ENCODE measurements at places on chromosomes 13 and 19.

- no peak for DNase-seq
These were observed 134.2 kb upstream of the PEG3 start for GRCh38 chr19:56974556-56975207.

DNA sequence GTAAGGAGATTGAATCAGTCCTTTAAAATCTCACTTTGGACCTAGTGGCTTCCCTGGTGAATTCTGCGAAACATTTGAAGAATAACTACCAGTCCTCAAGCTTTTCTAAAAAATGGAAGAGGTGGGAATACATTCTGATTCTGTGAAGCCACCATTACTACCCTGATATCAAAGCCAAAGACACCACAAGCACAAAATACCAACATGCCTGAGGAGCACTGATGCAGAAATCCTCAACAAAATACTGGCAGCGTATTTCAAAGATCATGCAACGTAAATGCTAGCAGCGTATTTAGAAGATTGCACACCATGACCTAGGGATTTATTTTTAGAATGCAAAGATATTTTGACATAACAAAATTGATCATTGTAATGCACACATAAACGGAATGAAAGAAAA lies 14.4 kb downstream of the ATP4B start:
- no peak for DNase-seq

DNA sequence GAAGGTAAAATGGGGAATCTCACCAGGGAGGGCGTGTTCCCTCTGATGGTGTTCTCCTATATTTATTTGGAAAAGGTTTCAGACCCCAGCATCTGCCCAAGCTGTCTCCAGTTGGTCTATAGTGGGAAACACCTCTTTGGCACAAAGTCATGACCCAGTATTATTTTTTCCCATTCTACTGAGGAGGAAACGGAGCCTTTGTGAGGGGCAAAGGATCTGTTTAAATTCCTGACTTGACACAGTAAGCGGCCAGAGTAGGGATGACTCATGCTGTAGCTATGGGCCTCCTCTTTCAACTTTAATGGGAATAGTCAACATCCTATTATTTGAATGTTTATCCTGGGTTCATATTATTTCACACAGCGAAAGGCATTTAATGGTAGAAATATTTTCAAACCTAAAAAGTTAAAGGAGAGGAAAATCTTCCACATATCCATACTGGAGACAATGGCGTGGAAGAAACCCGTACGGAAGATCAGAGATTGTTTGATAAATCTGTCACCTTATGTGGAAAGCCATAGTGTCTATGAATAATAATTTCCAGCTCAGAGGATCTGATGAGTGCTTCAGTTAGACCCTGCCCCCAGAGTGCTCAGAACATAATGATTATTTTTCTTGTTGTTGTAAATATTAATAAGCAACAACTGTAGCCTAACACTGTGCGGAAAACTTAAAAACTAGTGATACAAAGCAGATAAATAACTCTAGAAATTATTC lies 126.0 kb downstream of the FOXO1 start:
- no peak for DNase-seq

DNA sequence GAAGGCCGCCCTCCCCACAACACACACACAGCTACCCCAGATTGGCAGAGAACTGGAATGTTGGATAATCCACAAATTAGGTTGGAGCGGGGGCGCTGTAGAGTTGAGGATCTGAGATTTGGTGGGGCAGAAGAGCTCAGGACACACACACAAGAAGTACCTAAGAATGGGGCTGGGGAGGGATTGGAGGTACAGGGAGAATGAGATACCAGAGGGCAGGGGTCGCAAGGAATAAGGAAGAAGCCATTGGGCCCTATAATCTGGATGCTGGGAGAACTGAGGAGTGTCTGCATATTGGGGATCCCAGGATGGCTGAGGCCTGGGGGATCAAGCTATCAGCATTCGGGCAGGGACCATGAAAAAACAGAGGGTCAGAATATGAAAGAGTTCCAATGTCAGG lies 11.5 kb downstream of the SYT3 start:
- DNase-seq = no peak

GRCh38 chr19:41193430-41194156 lies 574 bp downstream of the CYP2S1 start:
- no peak for DNase-seq

DNA sequence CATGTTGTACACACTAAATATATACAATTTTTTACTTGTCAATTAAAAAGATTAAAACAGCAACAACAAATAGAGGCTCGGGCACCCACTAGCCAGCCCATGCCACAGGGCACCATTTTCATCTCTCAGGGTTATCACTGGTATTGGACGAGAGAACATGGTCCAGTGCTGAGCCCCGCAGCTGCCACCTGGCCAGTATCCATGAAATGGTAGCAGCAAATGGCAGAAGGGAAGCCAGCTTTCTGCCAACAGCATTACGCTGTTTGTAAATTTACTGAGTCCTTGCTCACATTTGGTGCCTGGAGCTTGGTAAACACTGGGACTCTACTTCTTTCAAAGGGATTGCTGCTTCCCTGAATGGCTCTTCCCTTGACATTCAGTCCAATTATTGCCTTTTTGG lies 87.9 kb upstream of the WASF3 start:
- DNase-seq = no peak

Measured in NCI-H1048 (cell line).